ENCODE measurements at places on chromosomes 11 and 22. TPM values are rescaled to one million over a fixed set of nuclear protein-coding genes. Genes with fewer than 3 reads are reported as not detected.

The PVALB gene
- total RNA-seq, result not detected

DNA sequence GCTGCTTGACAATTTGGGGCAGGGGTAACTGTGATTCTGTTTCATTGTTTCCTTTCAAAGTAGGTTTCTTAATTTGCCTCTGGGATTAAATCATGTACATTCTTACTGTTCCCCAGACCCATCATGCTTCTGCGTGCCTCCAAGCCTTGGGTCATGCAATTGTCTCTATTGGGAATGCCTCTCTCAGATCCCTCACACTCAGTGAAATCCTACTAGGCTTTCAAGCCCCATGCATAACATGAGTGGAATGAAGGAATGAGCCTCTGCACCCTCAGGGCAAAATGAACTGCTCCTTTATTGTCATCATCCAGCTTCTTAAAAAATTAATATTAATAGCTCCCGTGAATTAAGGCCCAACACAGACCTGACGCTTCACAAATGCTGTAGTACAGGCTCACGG is 381.7 kb downstream of the TENM4 start:
- DNase-seq, result no peak

DNA sequence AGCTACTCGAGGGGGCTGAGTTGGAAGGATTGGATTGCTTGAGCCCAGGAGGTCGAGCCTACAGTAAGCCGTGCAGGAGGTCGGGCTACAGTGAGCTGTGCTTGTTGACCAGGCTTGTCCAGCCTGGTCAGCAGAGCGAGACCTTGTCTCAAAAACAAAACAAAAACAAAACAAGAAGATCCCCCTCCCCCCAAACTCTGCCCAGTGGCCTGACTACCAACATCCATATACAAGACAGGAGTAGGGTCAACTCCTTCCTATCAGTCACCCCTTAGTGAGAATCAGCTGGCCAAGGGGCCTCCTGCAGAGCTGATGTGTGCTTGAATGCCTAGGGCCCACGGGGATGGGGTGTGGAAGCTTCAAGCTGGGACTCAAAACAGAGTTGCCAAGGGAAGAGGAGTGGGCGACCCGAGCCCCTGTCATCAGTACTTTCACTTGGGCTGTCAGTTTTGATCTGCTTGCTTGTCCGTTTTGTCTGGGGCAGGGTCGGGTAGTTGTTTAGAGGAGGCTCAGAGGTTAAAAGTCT is 942 bp upstream of the TSPAN18 start:
- no peak for DNase-seq

GRCh38 chr11:79422866-79423265 is 18.0 kb downstream of the TENM4 start:
- no peak for DNase-seq

DNA sequence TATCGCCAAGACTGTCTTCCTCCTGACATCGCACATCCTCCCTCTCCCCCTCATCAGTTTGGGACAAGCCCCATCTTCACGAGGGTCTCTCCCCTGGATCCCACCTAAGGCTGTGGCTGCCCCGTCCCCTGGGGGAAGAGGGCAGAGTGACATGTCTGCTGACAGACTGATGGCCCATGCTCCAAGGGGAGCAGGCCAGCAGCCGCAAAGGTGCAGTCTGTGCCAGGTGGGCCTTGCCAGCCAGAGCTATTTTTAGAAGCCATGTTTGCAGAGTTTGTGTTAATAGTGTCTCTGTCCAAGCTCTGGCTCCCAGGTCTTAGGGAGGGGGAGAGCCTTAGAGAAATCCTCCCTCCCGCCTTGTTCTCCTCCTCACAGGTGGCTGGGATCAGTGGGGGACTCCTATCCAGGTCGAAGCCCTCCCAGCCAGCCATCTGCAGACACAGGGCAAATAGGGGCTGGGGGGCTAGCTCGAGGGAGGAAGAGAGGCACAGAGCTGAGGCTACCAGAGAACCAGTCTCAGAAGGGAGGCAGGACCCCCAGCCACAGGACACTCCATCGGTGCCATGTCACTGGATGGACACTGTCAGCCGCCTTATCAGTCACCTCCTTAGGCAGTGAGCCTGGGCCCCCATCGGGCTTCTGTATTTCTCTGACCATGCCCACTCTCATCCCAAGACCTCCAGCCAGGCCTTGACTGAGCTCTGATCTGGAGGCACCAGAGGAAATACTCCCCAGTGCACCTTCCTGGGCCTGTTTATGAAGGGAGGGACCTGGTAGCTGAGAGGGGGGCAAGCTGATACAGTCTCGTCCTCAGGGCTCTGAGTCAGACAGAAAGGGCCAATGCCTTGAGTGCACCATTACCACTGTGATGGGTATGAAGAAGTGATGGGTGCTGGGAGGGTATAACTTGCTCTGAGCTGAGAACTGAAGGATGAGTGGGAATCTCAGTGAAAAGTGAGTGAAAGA is 49.3 kb downstream of the CHRDL2 start:
- no peak for DNase-seq

DNA sequence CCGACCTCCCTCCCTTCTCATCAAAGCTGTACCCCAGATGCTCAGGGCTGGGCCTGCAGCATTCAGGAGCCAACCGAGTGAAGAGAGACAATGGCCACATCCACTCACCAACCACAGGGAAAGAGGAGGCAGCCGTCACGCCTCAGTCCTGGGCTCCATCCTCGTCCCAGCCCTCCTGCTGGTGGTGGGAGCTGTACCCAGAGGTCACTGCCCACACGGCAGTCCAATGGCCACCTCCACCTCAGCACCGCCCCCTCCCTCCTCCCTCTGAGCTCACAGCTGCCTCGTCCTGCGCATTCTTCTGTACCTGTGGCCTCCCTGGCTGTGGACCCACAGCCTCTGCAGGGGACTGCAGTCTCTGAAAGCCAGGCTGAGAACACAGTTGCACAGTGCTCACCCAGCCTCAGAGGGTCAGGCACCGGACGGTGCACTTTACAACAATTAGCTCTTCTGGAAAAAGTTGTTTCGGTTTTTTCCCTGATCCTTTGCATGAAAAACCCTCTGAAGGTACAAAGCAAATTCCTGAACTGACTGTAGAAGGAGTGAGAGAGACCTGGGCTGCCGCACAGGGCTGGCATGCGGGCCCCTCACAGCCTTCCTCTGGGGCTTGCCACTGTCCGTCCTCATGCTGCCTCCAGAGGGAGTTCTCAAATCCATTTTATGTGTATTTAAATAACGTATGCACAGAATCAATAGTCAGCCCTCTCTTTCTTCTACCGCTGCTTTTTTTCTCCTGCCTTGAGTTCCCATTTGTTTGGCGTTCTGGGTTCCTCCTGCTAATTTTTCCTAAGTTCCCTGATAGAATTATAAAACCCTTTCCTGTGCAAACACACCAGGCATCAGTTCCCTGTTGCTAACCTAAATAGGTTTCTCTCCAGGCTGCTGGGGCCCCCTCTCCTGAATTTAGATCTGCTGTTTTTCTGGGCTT is 52.7 kb downstream of the PHF21B start:
- no peak for DNase-seq

GRCh38 chr11:58609723-58610122 is 12.7 kb upstream of the CNTF start:
- DNase-seq, result no peak

- DNase-seq, result no peak
These were observed 23.8 kb downstream of the AMPD3 start for GRCh38 chr11:10478574-10479550.
